ENCODE measurements at places on chromosomes 5 and 9.

DNA sequence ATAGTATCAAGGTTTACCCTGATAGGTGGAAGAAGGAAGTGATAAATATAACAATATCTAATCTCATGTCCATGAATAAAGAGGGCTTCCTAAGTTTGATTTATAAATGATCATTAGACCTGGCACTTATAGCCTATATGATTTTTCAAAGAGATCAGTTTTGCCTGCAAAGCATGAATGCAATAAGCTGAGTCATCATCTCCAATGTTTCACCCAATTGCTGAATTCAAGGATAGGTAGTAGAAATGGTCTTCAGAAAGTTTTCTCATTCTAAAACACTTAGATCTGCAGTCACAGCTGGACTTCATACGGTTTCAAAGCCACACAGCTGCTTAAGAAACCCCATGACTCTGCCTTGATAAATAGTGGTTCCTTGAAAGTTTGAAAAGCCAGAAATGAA, 1722.8 kb downstream of the MAT2B start:
- no peak for ATAC-seq

DNA sequence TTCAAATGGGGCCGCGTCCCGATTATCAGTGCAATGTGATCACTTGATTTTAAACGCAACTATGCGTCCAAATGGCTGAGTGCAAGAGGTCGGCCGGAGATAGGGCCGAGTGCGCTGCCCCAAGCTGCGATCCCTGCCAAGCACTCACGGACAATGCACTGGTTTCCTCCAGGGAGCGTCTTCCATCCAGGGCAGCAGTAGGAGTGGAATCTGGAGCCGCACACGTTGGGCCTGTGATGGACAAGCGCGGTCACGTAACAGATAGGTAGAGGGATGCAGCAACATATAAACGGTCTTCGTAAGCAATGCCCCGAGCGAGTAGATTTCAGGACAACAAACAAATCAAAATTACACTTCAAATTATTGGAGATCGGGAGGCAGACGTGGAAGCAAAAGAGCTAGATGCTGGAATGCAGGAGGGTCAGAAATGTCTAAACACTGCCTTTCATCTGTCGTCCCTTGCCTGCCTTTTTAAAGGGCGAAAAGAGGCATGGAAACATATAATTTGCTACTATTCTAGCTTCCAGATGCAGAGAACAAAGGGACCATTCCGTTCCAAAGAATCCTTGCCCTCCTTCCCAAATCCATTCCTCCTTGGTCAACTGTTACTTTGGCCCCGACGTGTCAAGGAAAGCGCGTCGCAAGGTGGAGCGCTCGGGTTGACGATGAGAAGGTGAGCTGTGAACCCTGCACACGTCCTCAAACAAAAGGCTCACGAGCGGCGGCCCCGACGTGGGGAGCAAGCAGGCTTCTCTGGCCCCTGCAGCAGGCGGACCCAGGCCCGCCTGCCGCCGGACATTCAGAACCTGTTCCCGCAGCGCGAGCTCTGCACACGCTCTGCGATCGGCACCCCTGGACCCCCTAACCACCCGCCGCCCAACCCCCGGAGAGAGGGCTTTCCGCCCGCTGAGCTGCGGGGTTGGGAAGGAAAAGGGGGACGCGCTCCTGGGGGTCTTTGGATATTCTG, 1.5 kb downstream of the FBN2 start:
- ATAC-seq = no peak

DNA sequence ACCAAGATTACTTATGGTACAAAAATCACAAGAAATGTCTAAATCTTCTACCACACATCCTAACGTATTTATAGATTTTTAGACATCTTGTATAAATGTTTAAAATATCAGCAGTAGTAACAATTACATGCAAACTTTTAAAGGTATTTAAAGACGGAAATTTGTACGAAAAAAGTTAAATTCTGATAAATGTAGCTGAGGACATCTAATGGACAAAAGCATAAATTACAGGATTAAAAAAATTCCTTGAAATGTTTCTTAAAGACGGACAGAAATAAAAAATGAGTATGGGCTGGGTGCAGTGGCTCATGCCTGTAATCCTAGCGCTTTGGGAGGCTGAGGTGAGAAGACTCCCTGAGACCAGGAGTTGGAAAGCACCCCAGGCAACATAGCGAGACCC, 15.8 kb downstream of the ERCC8 start:
- ATAC-seq = no peak

- no peak for ATAC-seq
Observed at GRCh38 chr9:133783331-133783731, 45.2 kb upstream of the SARDH start.

DNA sequence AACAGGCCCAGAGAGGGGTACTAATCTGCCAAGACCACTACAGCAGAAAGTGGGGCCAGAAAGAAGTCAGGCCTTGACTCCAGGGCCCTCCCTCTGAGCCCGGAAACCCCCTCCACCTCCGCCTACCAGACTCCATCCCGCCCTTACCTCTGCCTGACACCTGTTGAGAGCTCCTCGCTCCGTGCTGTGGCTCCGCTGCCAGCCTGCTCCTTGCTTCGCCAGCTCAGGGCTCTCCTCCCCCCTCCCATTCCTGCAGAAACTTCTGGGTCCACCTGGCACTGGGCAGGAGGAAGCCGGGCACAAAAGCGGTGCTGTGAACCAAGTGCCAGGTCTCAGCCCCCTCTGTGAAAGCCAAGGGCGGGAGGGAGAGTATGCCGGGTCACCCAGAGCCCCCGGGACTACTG, 6.4 kb upstream of the ST6GALNAC6 start:
- ATAC-seq = peak; percentile 4

- ATAC-seq = no peak
Observed at GRCh38 chr5:65825408-65826328, 100.7 kb upstream of the ERBIN start.

DNA sequence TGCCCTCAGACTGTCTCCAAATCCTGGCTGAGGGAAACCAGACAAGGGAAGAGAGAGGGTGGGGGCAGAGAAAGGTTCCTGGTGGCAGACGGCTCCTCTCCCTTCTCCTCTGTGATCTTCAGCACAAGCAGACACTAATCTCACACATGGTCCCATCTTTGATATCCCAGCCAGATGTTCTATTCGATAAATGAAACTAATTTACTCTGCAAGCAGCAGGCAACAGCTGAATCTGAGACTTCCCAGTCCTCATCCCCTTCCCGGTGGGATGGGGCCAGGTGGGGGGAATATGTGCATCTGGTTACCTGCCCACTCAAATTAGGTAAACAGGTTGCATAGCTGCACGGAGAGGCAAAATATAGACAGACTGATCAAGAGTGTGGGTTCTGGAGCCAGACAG, 208.9 kb upstream of the PANK3 start:
- ATAC-seq = no peak

DNA sequence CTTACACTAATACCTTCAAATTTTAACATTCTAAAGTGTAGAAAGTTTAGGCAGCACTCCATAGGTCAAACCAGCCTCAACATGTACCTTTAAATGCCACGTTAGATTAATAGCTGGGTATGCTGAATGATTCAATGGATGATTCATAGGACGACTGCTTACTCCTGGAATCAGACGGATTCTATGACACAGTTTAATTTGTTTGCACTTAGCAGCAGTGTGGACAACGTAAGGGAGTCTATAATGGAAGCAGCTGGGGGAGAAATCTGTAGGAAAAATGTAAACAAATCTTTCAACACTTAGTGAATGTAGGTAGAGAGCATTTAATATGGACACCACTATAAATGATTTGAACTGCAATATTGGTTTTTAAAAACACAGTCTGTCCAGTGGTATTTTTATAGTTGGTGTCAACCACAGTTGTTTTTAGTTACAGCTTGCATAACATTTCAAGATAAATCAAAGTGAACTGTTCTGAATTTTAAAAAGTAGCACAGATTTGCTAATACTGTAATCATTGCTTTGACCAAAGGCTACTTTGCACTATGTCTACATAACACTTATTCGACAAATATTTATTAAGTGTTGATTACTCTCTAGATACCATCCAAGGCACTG, 701.5 kb upstream of the MEF2C start:
- ATAC-seq = peak; percentile 98

- ATAC-seq = no peak
Observed at GRCh38 chr9:101139082-101139481, 110.6 kb downstream of the PLPPR1 start.

- ATAC-seq = no peak
Observed at GRCh38 chr5:156515121-156515520, 188.2 kb downstream of the SGCD start.

- ATAC-seq = no peak
Observed at GRCh38 chr9:106864373-106865143, 1.6 kb downstream of the ZNF462 start.

DNA sequence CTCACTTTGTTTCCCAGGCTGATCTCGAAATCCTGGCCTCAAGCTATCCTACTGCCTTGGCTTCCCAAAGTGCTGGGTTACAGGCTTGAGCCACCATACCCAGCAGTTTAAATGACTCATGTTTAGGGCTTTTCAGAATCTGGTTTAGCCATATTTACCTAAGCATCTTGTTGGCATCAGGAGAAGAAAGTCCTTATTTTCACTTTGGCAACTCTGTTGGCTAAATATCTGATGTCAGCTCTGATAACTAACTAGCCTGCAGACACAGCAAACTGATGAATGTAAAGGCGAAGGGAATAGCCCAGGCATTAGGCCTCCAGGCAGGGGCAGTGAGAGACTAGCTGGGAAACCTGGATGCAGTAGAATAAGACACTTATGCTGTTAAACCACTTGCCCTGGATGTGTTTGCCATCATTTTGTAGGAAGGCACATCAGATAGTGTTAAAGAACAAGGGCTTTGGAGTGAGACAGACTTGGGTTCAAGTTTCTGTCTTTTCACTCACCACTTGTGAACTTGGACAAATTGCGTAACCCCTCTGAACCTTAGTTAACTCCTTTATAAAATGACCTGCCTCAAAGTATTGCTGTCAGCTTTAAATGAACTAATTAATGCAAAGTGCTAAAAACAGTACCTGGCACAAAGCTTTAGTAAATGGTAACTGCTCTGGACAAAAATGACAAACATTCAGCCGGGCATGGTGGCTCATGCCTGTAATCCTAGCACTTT, 34.7 kb upstream of the GARNL3 start:
- ATAC-seq = no peak

- no peak for ATAC-seq
Observed at GRCh38 chr9:113940077-113940476, 64.0 kb downstream of the ZNF618 start.

GRCh38 chr5:87452837-87453236, 40.1 kb upstream of the CCNH start:
- no peak for ATAC-seq

DNA sequence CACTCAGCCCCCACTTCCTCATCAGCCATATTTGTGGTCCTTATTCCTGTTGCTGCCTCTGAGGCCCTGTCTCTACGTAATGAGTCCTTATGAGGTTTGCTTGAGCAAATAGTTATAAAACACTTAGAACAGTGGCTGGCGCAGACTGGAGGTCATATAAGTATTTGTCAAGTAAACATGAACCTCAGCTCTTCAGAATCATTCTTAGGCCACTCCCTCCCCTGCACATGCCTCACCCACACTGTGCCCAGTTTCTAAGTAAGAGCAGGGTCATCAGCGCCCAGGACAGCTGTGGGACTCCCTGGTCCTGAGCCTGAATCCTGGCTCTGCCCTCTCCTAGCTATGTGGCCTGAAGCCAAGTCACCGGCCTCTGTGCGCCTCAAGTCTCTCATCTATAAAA, 4.0 kb downstream of the ST6GALNAC4 start:
- no peak for ATAC-seq

DNA sequence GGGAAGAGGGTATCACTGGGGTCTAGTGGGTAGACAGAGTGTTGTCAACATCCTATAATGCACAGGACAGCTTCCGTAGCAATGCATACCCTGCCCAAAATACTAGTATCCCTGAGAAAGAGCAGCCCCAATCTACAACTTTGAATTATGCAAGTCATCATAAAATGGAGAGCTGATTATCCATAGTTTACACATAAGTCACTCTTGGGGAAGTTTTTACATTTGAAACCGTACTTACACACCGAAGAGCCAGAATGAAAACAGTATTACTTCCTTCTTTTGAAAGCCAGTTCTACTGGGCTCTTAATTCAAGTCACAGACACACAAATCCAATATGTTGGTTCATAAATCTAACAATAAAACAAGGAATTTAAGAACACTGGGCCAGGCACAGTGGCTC, 21.6 kb downstream of the RNF145 start:
- peak; percentile 25 for ATAC-seq

- ATAC-seq = no peak
Observed at GRCh38 chr9:109121232-109121796, 1.6 kb upstream of the TMEM245 start.

DNA sequence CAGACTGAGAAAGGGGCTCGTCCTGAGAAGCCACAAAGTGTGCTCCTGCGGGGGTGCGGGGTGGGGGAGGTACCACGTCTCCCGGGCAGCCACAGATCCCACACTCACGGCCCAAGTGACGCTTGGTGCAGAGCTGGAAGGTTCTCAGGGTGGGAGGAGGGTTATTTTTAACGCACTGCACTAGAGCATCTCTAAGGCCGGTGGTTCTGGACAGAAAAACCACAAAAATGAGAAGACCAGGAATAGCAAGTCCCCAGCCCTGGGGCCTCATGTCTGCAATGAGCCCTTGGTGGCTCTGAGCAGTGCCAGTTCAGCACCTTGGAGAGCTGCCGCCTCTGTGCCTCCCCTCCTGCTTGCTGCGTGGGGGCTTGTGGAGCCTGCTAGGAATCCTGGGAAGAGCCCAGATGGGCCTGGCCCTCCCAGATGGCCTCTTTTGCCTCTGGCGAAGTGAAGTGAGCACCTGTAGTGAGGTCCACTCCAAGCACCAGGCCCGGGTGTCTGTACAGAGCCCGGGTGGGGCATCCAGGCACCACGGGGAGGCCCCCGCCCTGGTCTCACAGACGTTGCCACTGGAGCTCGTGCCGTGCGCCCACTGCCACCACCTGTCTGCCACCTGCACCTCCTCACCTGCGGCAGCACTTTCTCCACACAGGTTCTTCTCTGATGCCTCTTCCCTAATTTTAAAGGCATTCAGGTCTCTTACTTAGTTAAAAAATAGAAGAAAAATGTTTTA, 48.9 kb upstream of the CACNA1B start:
- peak; percentile 16 for ATAC-seq

DNA sequence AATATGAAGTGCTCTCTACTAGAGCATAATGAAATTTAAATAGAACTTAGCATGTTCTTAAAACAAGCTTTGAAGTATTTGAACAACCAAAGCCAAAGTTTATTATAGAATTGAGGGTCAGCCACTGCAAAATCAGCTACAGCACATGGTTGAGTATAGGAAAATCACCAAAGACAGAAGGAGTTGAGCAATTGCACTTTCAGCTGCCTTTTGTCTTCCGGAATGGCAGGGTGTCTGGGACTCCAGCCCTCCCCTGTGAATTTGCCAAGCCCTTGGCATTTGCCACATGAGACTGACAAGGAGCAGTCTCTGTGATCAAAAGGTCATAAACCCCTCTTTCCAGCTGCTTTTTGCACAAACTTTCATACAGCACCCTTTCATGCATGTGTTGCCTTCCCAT, 8.5 kb upstream of the LURAP1L start:
- ATAC-seq = no peak

- ATAC-seq = no peak
Observed at GRCh38 chr9:110638381-110638954, 30.1 kb upstream of the MUSK start.

DNA sequence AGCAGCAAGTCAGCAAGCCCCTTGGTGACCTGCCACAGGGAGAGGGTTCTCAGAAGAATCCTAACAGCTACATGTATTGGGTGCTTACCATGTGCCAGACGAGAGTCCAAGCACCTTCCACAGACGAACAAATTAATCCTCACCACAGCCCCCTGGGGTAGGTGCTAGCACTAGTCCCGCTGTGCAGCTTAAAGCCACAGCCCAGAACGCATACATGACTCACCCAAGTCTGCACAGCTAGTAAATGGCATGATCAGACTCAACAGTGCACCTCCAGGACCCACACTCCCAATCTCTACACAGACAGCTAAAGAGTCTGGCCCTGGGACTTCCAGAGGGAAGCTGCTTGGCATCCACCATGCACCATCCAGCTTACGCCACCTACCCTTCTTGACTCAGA, 111.5 kb downstream of the PAX5 start:
- peak; percentile 43 for ATAC-seq
